ENCODE measurements at places on chromosomes 1 and 21. TPM values are rescaled to one million over a fixed set of nuclear protein-coding genes. Genes with fewer than 3 reads are reported as not detected.

Gene FCRL1
- 0.10 TPM for polyA plus RNA-seq

Gene PRXL2B
- 25.0 TPM for polyA plus RNA-seq

Gene ADAMTSL4
- 144 TPM for polyA plus RNA-seq

Gene ADCY10
- 0.06 TPM for polyA plus RNA-seq

Gene PDC
- polyA plus RNA-seq: not detected

Gene S100B
- 12.4 TPM for polyA plus RNA-seq

Gene RXRG
- polyA plus RNA-seq: 1.7 TPM

Gene NAXE
- polyA plus RNA-seq: 84.1 TPM

Gene TMEM82
- not detected for polyA plus RNA-seq

Gene S100A8
- polyA plus RNA-seq: 128 TPM

Gene NPHS2
- 0.04 TPM for polyA plus RNA-seq

Gene LCE1E
- polyA plus RNA-seq: 0.15 TPM

Gene PTCH2
- 2.2 TPM for polyA plus RNA-seq

Gene ASCL5
- not detected for polyA plus RNA-seq

Gene RGS16
- polyA plus RNA-seq: 5.9 TPM

Gene CYP4A11
- polyA plus RNA-seq: 0.14 TPM

Gene CLEC20A
- polyA plus RNA-seq: 0.23 TPM

Gene CYP4A22
- not detected for polyA plus RNA-seq

Gene SCAMP3
- polyA plus RNA-seq: 74.9 TPM

Gene RIMKLA
- 0.58 TPM for polyA plus RNA-seq

Gene TSPAN1
- polyA plus RNA-seq: 56.5 TPM

Gene SAMSN1
- polyA plus RNA-seq: 11.3 TPM

Gene KCNK1
- polyA plus RNA-seq: 8.8 TPM
